ENCODE measurements at places on chromosomes 5 and 9.
A peak's percentile ranks its signal among the peaks of the same experiment; 100 is the strongest.

GRCh38 chr9:108780942-108781734, 74.6 kb downstream of the ACTL7B start:
- no peak for DNase-seq

GRCh38 chr9:112489876-112490666, 3.4 kb downstream of the KIAA1958 start:
- DNase-seq, result no peak

- DNase-seq, result no peak
Observed at GRCh38 chr5:164351245-164351834, 845.9 kb downstream of the MAT2B start.

DNA sequence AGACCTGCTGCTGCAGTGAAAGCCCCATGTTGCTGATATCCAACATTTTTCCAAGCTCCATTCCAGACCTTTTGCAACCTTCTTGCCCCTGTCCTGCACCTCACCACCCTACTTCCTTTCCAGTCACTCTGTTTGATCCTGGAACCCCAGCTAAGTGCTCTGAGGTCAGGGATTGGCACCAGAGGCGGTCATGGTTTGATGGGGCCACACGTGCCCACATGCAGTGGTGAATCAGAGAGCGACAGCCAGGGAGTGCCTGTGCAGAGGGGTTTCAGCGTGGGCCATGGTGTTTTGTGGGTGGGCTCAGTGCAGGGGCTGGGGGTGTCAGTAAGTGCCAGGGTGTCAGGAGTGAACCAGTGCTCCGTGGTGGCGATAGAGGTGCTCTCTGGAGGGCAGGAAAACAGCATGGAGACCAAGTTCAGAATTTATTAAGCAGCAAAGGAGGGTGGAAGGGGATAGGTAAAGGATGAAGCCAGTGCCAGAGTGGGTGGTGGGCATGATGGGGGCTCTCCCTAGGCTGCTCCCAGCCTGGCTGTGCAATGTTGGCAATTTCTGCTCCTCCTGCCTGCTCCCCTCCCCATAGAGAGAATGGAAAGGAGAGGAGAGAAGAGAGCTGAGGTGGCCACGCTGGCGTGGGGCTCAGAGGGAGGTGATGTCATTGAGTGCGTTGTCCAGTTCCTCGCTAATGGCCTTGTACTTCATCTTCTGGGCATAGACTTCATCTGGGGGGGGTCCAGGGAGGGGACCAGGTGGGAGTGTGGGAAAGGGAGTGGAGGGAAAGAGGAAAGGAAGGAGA, 7.0 kb downstream of the TPM2 start:
- DNase-seq, result no peak

- peak; percentile 46 for DNase-seq
Observed at GRCh38 chr9:130912932-130913598, 16.5 kb upstream of the QRFP start.

DNA sequence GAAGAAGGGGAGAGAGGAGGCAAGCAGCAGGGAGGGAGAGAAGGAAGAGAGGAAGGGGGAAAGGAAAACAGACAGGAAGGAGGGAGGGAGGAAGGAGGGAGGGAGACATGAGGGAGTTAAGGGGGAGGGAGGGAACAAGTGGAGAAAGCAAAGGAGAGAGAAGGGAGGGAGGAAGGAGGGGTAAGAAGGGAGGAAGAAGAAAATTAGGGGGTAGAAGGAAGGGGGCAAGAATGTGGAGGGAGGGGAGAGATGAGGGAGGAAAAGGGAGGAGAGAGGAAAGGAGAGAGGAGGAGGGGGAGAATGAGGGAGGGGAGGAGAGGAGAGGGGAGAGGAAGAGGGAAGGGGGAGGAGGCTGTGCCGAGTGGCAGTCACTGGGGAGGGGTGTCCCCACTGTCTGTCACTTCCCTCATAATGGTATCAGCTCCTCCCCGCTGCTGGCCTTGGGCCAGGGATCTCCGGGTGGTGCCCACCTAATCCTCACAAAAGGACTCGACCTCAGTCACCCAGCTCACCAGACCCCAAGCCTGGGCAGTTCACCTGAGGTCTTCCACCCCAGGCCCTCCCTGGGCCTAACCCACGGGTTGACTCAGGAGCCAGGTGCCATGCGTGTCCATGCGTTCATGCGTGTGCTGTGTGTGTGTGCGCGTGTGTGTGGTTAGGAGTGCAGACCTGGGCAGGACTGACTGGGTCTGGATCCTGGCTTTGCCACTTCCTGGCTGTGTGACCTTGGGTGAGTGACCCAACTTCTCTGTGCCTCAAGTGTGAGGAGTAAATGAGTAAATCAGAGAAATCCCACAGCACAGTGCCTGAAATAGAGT, 18.1 kb downstream of the C9orf50 start:
- DNase-seq, result no peak

DNA sequence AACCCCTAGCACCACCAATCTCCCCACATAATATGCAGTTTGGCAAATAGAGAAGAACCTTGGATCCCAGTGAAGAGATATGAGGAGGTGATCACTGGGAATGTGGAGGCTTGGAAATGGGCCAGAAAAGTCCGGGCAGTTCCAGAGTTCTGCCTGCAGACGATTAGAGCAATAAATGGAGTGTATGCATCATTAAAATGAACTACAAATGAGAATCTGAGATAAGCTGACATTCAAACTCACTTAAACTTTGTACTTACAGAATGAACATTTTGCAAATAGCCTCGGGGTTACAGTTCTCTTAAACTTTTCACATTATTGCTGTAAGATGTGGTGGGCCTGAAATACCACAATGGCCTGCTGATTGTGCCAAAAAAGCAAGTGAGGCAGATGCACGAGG, 23.0 kb upstream of the LHFPL2 start:
- no peak for DNase-seq

DNA sequence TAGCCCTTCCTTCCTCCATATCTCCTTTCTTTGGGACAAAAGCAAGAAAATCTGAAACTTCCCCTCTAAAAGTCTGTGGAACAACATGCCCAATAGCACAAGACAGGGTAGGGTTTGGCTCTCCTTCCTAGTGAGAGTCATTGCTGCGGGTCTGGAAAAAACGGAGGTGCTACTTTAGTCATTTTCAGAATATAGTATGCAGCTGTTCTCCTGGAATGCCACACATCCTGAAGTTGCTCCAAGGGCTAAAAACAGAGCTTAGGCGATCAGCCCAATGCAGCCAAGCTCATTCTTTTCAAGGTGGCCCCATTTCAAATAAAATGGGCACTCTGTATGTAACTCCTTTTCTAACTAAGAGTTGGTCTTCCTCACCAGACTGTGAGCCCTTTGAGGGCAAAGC, 39.5 kb upstream of the MYOT start:
- DNase-seq, result no peak

- no peak for DNase-seq
Observed at GRCh38 chr9:123267481-123268198, 746 bp downstream of the STRBP start.

DNA sequence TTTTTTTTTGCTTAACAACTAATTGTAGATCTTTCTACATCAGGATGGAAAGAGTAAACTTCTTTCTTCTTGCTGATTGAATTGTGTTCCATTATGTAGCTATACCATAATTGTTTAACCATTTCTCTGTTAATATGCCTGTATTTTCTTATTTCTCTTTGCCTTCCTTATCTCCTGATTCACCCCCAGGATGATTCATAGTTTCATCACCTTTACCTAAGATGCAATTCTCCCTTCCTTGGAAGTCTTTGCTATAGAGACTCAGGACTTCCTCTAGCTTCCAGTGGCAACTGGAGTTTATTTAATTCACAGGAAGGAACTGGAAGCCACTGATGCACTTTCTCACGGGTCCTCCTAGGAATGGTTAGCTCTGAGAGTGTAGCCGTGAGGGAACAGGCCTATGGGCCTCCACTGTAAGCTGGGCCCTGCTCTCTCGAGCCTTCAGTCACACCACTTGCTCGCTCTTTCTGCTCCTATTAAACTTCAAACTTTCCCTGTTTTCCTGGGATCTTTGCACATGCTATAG, 83.1 kb downstream of the FGF1 start:
- no peak for DNase-seq

GRCh38 chr9:87189006-87189405, 241.7 kb upstream of the GAS1 start:
- no peak for DNase-seq

DNA sequence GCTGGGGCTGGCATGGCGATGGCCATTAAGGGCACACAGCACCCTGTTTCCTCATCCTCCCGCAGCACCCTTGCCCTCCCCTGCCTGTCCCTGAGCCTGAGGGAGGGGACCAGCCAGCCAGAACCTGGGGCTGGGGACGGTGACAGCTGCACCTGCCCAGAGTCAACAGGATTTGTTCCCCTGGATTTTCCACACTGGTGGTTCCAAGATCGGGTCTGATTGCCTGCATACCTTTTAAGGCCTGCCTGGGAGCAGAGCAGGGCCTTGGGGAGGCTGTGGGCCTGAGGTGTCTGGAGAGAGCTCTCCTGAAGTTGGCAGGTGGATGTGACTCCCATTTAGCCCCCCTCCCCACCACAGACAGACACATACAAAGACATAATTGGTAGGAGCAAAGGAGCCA, 61.0 kb upstream of the C5orf58 start:
- no peak for DNase-seq

GRCh38 chr9:87195306-87195705, 248.0 kb upstream of the GAS1 start:
- no peak for DNase-seq

DNA sequence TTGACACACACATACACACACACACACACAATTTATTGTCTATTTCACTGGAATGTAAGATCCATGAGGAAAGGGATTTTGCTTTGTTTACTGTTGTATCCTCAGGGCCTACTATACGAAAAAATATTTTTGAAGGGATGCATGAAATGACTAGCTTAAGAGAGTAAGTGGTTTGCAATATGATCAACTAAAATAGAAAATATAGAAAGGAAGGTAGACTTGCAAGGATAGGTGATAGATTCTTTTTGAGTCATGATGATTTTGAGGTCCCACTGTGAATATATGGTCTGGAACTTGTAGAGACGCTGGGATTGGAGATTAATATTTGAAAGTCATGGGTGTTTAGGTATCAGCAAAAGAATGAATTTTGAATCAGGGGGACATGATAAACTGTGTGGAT, 28.9 kb upstream of the OTULIN start:
- DNase-seq, result no peak

GRCh38 chr5:98570661-98571191, 202.7 kb upstream of the RGMB start:
- DNase-seq, result peak; percentile 11

DNA sequence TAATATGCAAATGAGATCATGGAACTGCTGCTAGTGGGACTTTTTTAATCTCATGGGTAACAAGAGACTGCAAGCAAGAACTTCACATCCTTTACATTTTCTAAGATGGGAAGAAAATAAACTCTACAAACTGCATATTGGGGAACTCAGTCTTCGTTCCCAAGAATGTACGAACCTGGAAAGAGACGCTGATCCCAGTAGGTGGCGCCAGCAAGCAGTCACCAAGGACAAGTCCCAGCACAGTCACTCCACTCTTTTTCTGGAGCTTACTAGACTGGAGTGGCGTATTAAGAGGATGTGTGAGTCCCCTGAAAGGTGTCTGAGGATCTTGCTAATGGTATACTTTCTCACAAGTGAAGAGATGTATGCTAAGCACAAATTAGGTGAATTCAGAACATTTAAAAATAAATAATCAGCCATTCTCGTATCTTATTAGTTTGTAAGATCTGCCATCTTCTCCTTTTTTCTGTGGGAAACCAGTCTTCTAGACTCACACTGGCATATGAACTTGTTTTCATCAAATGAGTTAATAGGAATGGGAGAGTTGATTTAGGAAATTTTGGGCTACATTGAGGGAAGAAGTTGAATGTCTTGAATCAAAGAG, 16.0 kb upstream of the PUM3 start:
- no peak for DNase-seq

- DNase-seq, result no peak
Observed at GRCh38 chr5:128965638-128966302, 482 bp downstream of the SLC27A6 start.

DNA sequence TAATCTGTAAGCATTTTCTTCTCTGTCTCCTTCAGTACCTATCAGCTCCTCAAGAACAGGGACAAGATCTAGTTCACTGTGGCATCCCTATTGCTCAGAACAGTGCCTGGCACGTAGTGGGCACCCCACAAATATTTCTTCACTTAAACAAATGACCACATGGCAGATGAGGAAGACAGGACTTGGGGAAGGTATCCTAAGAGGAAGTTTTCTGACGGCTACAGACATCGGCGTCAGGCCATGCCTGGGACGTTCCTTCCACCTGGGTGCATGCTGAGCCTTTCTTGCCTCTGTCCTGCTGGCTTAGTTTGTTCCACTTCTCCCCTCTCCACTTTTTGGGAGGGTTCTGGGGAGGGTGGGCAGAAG, 60.2 kb downstream of the NEURL1B start:
- DNase-seq, result no peak

GRCh38 chr5:104080646-104081175, 518.1 kb upstream of the NUDT12 start:
- no peak for DNase-seq

- DNase-seq, result no peak
Observed at GRCh38 chr5:169717288-169717687, 80.2 kb downstream of the DOCK2 start.

- no peak for DNase-seq
Observed at GRCh38 chr9:19643875-19644274, 145.0 kb downstream of the SLC24A2 start.

DNA sequence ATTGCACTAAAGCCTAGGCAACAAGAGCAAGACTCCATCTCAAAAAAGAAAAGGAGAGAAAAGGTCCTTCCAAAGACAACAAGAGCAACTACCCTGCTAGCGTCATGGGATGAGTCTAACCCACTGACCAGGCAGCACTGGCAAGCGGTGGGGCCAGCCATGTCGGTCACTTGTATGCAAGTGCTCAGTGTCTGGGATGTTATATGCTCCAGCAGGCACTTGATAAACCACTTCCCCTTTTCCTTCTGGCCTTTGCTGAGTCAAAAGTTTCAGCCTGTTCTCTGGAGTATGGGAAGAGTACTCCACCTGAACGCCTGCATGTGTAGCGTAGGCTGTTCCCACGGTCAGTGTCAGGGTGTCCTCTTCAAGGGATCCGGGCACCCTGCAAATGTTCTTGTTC, 9.2 kb upstream of the MXD3 start:
- DNase-seq, result no peak

- no peak for DNase-seq
Observed at GRCh38 chr9:23426144-23426543, 399.9 kb downstream of the ELAVL2 start.

- DNase-seq, result no peak
Observed at GRCh38 chr5:86546582-86546981, 71.2 kb upstream of the COX7C start.

DNA sequence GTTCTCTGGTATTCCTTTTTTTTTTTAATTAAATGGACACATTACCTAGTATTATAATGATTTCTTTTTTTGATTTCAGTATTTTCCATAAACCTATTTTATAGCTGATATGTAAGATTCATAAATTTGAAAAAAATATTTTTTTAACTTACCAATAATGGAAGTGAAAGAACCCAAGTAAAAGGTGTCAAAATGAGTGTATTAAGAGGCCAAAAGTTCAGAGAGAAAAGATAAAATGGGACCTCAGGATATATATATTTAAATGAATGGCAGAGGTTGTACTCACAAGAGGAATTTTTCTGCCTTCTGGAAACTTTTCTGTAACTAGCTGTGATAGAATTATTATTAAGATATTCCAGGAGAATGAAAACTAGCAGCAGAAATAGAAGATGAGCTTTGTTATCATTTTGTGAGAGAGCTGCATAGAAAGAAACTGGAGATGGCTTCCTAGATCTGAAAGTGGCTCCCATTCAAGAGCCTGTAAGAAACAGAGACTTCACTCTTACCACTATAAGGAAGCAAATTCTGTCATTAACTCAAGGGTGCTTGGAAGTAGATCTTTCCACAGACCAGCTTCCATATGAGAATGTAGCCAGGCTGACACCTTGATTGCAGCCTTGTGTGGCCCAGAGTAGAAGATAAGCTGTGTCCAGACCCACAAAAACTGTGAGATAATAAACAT, 91.7 kb downstream of the MRPS30 start:
- DNase-seq, result no peak

- DNase-seq, result no peak
Observed at GRCh38 chr9:20978249-20978648, 53.2 kb downstream of the HACD4 start.
